ENCODE measurements at places on chromosomes 12 and 14.

GRCh38 chr12:39199351-39199750, 243.6 kb downstream of the KIF21A start:
- DNase-seq: no peak

- no peak for DNase-seq
These were observed 13.5 kb upstream of the ACTR6 start for GRCh38 chr12:100187068-100187467.

- DNase-seq: no peak
These were observed 9.1 kb upstream of the MSI1 start for GRCh38 chr12:120378036-120378435.

- DNase-seq: no peak
These were observed 140.4 kb downstream of the EFCAB11 start for GRCh38 chr14:89814126-89814525.

Data from choroid plexus epithelial cell (primary cell).